ENCODE measurements at places on chromosomes 11 and 22. TPM values are rescaled to one million over a fixed set of nuclear protein-coding genes. Genes with fewer than 3 reads are reported as not detected.

APOL4 gene
- 10.5 TPM for total RNA-seq

MYRF gene
- 0.94 TPM for total RNA-seq

IGSF9B gene
- total RNA-seq = 5.5 TPM

OR51B2 gene
- 0.78 TPM for total RNA-seq

CCS gene
- 22.0 TPM for total RNA-seq

XKR3 gene
- total RNA-seq = not detected

OR51B5 gene
- total RNA-seq = 0.47 TPM

TRIM49 gene
- not detected for total RNA-seq

OR2AT4 gene
- not detected for total RNA-seq

GDPD4 gene
- not detected for total RNA-seq

ZNF280B gene
- 3.7 TPM for total RNA-seq

BEST1 gene
- total RNA-seq = 1.2 TPM

TUB gene
- total RNA-seq = 88.3 TPM

MUC5B gene
- total RNA-seq = not detected

ART5 gene
- 0.62 TPM for total RNA-seq

LARGE1 gene
- total RNA-seq = 37.3 TPM

CRYBB3 gene
- not detected for total RNA-seq

MTFP1 gene
- 2.3 TPM for total RNA-seq

MMP3 gene
- total RNA-seq = not detected

LMO2 gene
- 18.4 TPM for total RNA-seq

LMNTD2 gene
- 0.16 TPM for total RNA-seq

SLC5A4 gene
- not detected for total RNA-seq

PARVA gene
- 5.6 TPM for total RNA-seq

TBX1 gene
- 0.62 TPM for total RNA-seq

AQP11 gene
- 5.9 TPM for total RNA-seq

MS4A6E gene
- total RNA-seq = not detected

EED gene
- total RNA-seq = 23.1 TPM

ALDH3B2 gene
- total RNA-seq = not detected

ADORA2A gene
- 8.0 TPM for total RNA-seq

PLEKHA7 gene
- total RNA-seq = 5.5 TPM

TP53I11 gene
- total RNA-seq = 27.1 TPM

DCDC1 gene
- 1.2 TPM for total RNA-seq

RASD2 gene
- 1.1 TPM for total RNA-seq

MMP27 gene
- total RNA-seq = not detected

PACSIN3 gene
- 3.9 TPM for total RNA-seq

SLC7A4 gene
- total RNA-seq = 1.4 TPM

YIF1A gene
- total RNA-seq = 32.4 TPM

PHOX2A gene
- not detected for total RNA-seq

PRODH gene
- 0.94 TPM for total RNA-seq

CST6 gene
- not detected for total RNA-seq

KREMEN1 gene
- 18.9 TPM for total RNA-seq

PIWIL4 gene
- 5.8 TPM for total RNA-seq

OR11H1 gene
- total RNA-seq = not detected

GPR83 gene
- total RNA-seq = 1.6 TPM

CREB3L1 gene
- 1.2 TPM for total RNA-seq

RBMXL2 gene
- total RNA-seq = not detected

MRGPRX3 gene
- total RNA-seq = not detected

HTATIP2 gene
- 6.1 TPM for total RNA-seq

RAPSN gene
- total RNA-seq = not detected

ZNF214 gene
- 17.9 TPM for total RNA-seq

MAPK8IP2 gene
- total RNA-seq = 76.3 TPM

CTSF gene
- total RNA-seq = 39.1 TPM

CD6 gene
- total RNA-seq = 0.16 TPM

CD3D gene
- not detected for total RNA-seq
